Osteocyte (in vitro differentiated cells): ENCODE measurements at places on chromosomes 12 and 14. TPM values are rescaled to one million over a fixed set of nuclear protein-coding genes. Genes with fewer than 3 reads are reported as not detected.
A peak's percentile ranks its signal among the peaks of the same experiment; 100 is the strongest.

GRCh38 chr14:32010604-32011125 is 66.4 kb upstream of the ARHGAP5 start:
- DNase-seq, result no peak

GRCh38 chr12:51898506-51898905 is 8.8 kb upstream of the ACVRL1 start:
- DNase-seq, result no peak

GRCh38 chr14:101087614-101088394 is 184.3 kb upstream of the RTL1 start:
- peak; percentile 73 for DNase-seq

DNA sequence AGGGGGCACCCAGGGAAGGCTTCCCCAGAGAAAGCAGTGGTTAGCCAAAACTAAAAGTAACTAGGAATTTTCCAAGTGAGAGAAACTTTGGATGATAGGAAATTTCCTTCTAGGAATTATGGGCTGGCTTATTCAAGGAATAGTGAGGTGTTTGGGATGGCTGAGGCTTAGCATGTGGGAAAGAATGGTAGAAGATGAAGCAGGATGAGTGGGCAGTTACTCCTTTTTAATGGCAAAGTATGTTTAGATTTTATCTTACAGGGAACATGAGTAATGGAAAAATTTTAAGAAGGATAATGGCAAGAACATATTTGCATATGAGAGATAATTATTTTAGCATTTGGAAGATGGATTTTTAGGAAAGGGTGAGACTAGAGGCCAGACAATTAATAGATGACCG is 197.6 kb downstream of the SLC38A4 start:
- no peak for DNase-seq

DNA sequence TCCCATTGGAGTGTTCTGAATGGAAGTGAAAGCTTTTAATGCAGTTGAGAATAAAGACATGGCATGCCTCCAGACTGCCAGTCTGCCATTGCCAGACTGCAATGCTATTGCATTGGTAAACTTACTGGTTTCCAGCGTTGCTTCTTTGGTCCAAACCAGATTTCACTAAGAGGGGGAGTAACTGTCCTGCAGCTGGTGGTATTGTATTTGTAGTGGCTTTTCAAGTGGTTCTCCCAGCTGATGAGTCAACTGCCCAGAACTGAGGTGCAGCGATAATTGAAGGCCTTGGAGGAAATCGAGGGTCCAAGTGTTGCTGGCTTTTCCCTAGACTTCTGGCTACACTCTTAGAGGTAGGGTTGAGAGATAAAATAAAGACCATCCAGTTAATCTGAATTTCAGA is 31.9 kb downstream of the ERG28 start:
- no peak for DNase-seq

GRCh38 chr14:22184157-22184829 is 404.7 kb downstream of the DAD1 start:
- no peak for DNase-seq

GRCh38 chr12:115023279-115024265 is 339.6 kb upstream of the TBX3 start:
- DNase-seq, result no peak

DNA sequence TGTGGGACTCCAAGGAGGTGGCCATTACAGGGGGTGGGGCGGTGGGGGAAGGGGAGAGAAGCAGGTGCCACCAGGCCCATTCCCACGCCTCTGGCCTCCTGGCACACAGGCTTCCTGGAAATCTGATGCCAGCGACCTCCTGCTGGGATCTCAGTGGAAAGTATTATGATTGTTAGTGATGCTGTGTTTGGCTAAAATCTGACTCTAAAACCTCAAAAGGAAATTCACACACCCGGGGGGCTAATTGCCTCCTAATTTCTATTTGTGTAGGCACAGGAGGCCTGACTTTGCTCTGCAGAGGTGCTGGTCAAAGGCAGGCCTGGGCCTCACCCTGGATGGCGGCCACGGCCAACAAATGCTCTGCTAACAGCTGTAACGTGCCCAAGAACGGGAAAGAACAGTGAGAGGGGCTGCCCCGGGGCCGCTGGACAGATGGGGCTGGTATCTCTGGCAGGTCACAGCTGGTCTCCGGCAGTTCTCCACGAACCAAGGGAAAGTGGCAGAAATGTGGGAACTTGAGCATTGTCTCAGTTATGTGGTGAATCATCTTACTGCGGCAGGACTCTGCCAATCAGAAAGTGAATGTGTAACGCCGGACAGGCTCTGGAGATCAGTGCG is 14.3 kb downstream of the FAM181A start:
- peak; percentile 92 for DNase-seq

DNA sequence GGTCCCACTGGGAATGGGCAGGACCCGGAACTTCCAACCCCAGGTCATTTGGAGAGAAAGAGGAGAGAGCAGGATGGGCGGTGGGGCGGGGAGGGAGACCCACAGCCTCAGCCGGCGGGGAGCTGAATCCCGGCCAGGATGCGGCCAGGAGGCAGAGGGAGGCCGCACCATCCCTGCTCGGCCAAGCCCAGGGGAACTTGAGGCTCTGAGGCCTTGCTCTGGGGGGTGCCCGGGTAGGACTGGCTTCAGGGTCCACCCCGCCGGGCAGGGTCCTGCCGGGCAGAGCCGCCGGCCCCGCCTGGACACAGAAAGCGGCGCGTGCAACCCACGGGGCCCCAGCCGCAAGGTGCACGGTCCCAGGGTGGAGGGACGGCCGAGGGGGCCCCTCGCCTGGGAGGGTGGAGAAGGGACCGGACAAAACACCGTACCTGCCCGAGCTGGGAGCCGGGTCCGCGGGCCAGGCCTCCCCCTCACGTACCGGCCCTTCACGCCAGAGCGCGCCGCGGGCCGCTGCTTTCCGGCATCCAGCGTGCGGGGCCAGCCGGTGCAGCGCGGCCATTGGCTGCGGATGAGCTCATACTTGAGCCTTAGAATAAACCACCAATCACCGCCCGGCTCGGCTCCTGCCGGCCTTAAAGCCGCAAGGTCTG is at the start of gene RPS6KL1:
RPS6KL1 (minus strand) TSS at position 509 of the 650 bp plus-strand sequence. CDS start 1,719 bp downstream, outside the sequence.
- no peak for DNase-seq

DNA sequence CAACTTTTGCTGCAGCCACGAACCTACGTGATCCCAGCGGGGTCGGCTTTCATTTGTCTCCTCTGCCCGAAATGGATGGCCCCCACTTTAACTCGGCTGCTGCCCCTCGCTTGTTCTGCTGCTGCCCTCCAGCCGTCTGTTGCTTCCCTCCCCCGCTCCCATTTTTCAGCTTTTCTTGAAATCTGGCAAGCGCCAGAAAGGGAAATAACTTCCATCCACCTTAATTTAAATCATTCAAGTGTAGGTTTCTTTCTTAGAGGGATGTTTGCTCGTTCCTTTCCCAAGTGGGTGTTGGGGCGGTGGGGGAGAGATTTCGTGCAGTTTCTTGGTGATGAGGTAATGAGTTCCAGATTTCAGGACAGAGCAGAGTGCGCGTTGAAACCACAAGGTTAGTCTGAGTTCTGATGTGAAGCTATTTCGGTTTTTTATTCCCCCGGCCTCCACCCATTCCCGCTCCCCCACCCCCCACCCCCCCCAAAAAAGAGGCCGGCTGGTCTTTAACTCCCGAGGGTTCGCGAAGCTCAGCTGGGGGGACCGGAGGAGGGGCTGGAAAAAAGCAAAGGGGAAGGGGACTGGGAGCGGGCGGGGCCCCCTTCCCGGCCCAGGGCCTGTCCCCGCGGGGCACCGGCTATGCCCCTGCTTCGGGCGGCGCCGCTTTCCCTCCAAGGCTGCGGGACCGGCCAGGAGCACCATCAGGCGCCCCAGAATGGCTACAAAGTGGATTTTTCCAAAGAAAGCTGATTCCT is 2.2 kb upstream of the ZFP36L1 start:
- DNase-seq, result no peak

DNA sequence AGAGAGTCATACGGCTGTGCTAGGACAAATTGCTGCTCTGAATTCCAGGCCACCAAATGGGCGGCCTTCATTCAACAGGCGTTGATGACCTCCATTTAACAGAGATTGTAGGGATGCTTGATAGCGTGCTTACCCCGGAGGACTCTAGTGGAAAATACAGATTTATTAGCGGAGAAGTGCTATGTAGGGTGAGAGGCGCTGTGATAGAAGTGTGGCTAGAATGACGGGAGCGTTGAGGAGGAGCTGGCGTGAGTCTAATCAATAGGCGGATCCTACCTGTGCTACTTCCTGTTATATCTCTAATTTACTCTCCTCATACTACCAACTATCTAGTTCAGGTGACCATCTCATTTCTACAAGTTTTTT is 668 bp downstream of the MRPS35 start:
- DNase-seq, result no peak

GRCh38 chr12:125053821-125054220 is 11.4 kb upstream of the AACS start:
- no peak for DNase-seq

GRCh38 chr12:86914721-86915120 is 658.5 kb upstream of the MGAT4C start:
- no peak for DNase-seq

DNA sequence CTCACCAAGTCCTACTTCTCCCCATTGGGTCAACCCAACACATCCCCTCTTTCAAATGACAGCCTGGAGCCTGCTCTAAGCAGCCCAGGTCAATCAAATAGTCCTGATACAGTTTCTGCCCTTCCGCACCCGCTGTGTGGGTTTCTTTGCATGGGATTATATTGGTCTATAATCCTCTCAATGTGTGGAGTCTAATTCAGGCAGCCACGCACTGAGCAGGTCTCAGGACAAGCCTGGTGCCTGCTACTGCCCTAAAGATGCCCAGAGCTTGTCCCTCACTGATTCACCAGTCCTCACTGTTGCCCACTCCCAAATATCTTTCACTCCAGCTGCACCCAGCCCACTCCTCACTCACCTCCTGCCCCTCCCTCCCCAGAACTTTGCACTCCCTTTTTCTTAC is 16.4 kb downstream of the ACTN1 start:
- no peak for DNase-seq

- DNase-seq, result no peak
Observed at GRCh38 chr12:25992026-25992782, 33.7 kb downstream of the RASSF8 start.

DNA sequence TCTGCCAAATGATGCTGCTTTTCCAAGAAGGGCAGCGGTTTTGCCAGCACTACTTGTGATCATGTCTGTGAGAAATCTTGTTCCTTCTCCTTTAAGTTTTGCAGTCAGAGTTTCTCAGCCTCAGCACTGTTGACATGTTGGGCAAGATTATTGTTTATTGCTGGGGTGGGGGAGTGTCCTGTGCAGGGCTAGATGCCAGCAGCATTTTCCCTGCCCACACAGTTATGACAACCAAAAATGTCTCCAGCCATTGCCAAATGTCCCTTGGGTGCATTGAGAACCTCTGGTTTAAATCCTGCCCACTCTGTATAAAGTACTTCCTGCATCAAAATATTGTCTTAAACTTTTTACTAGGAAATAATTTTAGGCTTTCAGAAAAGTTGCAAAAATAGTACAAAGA is 20.0 kb downstream of the TMEM132C start:
- no peak for DNase-seq

DNA sequence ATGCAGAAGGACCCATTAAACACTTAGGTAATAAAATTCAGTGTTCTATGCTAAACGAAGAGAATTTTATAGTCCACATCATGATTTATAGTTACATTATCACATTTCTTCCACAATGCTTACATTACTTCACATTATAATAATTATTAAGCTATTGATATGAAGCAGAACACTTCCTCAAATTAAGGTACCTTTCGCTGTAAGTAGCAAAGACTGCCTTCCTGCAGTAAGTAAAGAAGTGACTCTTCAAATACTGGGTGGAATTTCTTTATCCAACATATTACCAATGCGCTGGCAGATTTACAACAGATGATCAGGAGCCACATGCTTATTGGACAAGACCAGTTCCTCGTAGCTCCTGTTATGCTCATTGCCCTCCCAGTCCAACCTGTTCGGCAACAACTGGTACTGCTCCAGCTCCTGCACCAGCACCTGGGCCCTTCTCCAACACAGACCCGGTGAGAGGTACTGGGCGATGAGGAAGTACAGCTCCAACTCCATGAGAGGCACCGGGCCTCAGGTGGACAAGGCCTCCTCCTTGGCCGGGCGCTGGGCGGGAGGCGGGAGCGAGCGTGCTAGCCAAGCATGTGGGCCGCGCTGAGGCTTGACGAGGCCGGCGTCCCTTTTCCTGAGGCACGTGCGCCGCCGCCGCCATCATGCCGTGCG is 210.7 kb upstream of the ATP2B1 start:
- no peak for DNase-seq

GRCh38 chr12:14263742-14264141 is 101.7 kb upstream of the ATF7IP start:
- no peak for DNase-seq

DNA sequence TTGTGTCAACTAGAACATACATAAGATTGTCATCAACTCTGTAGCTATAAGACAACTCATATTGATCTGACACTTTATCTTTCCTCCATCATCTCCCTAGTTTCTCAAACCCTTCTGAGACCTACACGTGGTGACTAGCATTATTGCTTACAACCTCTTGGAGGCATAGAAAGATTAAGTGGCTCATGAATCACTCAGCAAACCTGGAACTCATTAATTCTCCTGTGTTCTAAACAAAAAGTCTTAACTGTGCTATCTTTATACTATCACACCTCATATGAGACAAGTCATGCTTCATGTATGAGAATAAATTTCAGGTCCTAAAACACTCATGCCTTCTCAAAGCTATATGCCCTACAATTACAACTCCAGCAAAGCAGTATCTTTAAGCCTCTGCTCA is 408.6 kb upstream of the SYT1 start:
- DNase-seq, result no peak

Gene PPFIBP1
- total RNA-seq, result 81.5 and 84.1 TPM in 2 replicates

Gene CACNA1C
- total RNA-seq, result 59.1 and 67.4 TPM in 2 replicates

Gene GUCY2C
- not detected in 2 replicates for total RNA-seq

Gene HAL
- total RNA-seq, result 0.50 and 1.7 TPM in 2 replicates

Gene CNTN1
- 1.6 and 1.8 TPM in 2 replicates for total RNA-seq
